ENCODE measurements at places on chromosomes 5 and 9.

- no peak for DNase-seq
Measured at GRCh38 chr5:127910307-127910956, 173.1 kb upstream of the SLC12A2 start.

DNA sequence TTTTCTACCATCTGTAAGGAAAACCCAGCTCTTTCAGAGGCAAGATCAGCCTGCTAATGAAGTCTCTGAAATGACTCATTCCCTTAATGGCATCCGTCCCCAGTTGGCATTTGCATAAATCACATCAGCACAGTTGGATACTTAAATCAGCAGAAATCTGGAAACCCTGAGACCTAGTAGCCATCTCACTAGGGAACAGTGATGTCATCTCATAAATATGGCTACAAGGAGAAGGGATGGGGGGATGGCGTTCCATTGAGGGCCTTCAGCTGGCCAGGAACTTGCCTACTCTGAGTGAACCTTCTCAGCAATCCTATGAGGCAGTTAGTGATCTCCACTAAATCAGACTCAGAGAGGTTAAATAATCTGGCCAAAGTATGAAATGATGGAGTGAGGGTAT is 81.8 kb downstream of the CMYA5 start:
- DNase-seq, result no peak

GRCh38 chr5:59039296-59040023 is 456.6 kb downstream of the RAB3C start:
- DNase-seq, result peak; percentile 64

DNA sequence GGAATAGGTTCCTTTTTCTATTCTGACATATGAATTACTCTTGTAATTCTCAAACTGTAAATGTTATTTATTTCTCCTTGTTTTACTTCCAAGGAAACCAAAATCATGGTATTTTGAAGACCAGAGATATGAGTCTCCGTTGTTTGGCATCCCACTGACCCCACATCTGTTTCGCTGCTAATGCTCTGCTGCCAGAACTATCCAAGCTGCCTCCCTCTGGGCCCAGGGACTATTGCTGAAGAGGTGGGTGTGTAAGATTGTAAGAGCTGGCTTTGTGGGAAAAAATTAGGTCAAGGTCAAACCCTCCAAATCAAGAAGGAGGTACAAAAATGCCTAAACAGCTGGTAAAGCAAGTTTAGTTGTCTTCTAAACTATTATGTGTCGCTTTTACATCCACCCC is 129.4 kb upstream of the MYO10 start:
- no peak for DNase-seq

DNA sequence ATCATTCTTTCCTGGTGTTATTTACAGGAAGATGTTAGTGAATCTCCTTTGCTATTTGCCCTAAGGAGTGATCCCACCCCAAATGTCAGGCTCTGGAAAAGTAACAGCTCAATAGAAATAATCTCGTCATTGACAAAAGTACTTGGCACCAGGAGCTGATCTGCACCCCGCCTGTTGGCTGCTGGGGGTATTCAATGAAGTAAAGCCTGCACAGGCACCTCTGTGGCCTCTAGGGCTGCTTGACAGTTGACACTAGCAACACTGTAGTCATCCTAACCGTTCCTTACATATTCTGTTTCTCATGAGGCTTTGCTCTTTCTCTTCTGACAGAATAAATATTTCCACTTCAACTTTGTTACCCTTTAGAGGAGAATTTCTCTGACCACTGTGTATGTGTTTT is 103.4 kb downstream of the DOCK2 start:
- no peak for DNase-seq

DNA sequence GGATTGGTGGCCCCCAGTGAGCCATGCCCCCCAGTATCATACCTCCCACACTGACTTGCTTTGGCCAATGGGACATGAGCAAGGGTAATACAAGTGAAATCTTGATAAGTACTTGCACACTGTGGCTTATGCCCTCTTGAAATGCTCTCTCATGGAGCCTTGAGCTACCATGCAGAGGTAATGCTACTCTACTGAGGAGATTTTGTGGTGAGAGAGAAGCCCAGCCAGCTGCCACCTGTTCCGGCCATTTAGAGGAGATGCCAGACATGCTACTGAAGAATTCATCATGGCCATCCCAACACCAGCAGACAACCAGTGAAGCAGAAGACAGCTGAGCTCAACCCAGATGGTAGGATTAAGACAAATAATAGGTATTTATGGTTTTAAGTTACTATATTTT is 299.5 kb downstream of the MEF2C start:
- no peak for DNase-seq

GRCh38 chr9:137688261-137688660 is 69.5 kb downstream of the EHMT1 start:
- DNase-seq, result no peak

DNA sequence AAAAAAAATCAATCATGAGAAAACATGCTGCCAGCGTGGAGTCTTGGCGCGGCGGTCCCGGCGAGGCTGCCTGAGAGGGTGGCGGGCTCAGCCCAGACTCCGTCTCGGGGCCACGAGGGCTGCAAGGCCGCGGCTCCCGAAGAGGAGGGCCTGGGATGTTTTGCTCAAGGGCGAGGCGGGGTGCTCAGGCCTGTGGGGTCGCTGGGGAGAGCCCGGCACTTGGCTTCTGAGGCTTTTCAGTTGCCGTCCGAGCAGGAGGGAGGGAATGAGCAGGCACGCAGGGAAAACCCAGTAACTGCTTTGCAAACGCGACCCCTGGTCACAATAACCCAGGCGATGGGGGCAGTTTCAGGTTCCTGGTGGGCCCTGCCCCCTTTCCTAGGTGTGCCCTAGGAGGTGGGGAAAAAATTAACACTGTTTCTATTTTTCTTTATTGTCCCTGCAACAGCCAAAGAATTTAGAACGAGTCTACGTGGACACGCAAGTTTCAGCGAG is 3.2 kb upstream of the IRX2 start:
- no peak for DNase-seq

- DNase-seq, result no peak
Measured at GRCh38 chr9:29245351-29245750, 1672.1 kb upstream of the C9orf72 start.
